ENCODE measurements at places on chromosomes 11 and 22.

DNA sequence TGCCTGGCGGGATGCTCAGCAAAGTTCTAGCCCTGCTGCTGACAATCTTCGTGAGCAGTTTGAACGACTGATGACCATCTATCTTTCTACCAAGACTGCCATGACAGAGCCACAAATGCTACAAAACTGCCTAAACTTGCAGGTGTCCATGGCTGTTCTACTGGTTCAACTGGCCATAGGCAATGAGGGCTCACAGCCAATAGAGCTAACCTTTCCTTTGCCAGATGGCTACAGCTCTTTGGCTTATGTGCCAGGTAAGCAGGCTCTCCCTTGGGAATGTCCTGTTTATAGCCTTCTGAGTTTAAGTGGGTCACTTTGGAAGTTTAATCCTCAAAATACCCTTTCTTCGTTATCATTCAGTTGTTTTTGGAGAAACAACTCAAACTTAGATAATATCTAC, 20.1 kb downstream of the UBE4A start:
- DNase-seq = no peak

GRCh38 chr11:65066805-65067291, 8.5 kb upstream of the NAALADL1 start:
- no peak for DNase-seq

GRCh38 chr22:44396021-44396726, 83.4 kb upstream of the SHISAL1 start:
- no peak for DNase-seq

GRCh38 chr11:22049276-22049675, 143.6 kb upstream of the ANO5 start:
- peak; percentile 0 for DNase-seq

- no peak for DNase-seq
Measured at GRCh38 chr11:20597154-20597679, 2.2 kb upstream of the SLC6A5 start.

GRCh38 chr11:129644326-129644725, 171.3 kb upstream of the TMEM45B start:
- DNase-seq = peak; percentile 30
